Thyroid gland (tissue), 4 donors: ENCODE measurements at places on chromosomes 4 and X. TPM values are rescaled to one million over a fixed set of nuclear protein-coding genes. Genes with fewer than 3 reads are reported as not detected.

DNA sequence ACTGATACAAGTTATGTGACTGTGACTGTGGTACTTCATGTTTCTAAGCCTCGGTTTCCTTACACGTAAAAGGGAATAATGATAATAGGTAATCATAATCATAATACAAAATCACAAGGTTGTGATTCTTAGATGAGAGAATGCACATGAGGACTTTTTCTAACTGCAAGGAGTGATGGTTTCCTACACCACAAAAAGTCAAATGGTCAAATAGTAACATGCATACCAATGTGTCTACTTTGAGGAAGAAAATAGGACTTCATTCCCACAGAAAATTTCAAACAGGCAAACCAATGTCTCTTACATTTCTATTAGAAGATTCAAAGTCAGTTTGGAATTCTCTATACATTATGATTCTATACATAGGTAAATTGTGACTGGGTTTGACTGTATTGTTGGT lies 368.7 kb upstream of the FTHL17 start:
- DNase-seq, result no peak
- H3K4me1 ChIP-seq, result no peaks in the 10 kb centered on the region
- H3K36me3 ChIP-seq, result no peaks in the 10 kb centered on the region
- H3K27ac ChIP-seq, result no peak overlapping the region
- H3K4me3 ChIP-seq, result no peak overlapping the region

GRCh38 chr4:110480746-110481271 lies 4.9 kb downstream of the ENPEP start:
- H3K27ac ChIP-seq, result peak overlapping the region; percentile 10
- no peaks in the 10 kb centered on the region for H3K4me1 ChIP-seq
- no peak for DNase-seq
- no peaks in the 10 kb centered on the region for H3K27me3 ChIP-seq

DNA sequence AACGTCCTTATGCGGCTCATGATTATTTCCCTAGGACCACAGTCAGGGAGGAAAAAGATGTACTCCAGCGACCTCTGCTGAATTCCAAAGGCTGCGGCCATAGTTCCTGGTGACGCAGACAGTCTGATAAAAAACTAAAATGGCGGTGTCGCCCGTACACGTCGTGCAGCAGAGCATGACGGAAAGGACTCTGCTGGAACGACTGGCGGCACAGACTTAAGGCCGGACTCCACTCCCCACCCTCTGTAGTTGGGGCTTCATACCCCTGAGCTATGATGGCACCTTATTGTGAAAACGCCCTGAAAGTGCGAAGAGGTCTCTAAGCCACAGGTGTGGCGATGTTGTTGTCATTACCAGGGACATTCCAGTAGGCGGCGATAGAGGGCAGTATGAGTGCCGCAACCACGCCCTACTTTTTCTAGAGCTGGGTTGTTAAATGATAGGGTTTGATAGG lies 90.0 kb upstream of the EDA2R start:
- H3K36me3 ChIP-seq, result no peaks in the 10 kb centered on the region
- peak; percentile 58 for DNase-seq
- no peak overlapping the region for H3K4me3 ChIP-seq
- H3K27me3 ChIP-seq, result no peaks in the 10 kb centered on the region
- no peaks in the 10 kb centered on the region for H3K4me1 ChIP-seq
- H3K27ac ChIP-seq, result no peak overlapping the region

GRCh38 chr4:177937041-177937440 lies 494.8 kb upstream of the AGA start:
- no peaks in the 10 kb centered on the region for H3K4me1 ChIP-seq
- no peaks in the 10 kb centered on the region for H3K27me3 ChIP-seq
- H3K36me3 ChIP-seq, result no peaks in the 10 kb centered on the region

- DNase-seq, result no peak
- H3K36me3 ChIP-seq, result no peaks in the 10 kb centered on the region
- H3K27me3 ChIP-seq, result no peaks in the 10 kb centered on the region
- no peaks in the 10 kb centered on the region for H3K4me1 ChIP-seq
- H3K27ac ChIP-seq, result no peak overlapping the region
Measured at GRCh38 chr4:154009191-154009590, 220.3 kb upstream of the SFRP2 start.

GRCh38 chr4:100960232-100960631 lies 387.1 kb downstream of the PPP3CA start:
- H3K4me1 ChIP-seq, result no peaks in the 10 kb centered on the region
- no peak overlapping the region for H3K27ac ChIP-seq
- no peaks in the 10 kb centered on the region for H3K27me3 ChIP-seq
- H3K4me3 ChIP-seq, result no peak overlapping the region
- DNase-seq, result no peak
- H3K36me3 ChIP-seq, result no peaks in the 10 kb centered on the region

GRCh38 chr4:140286456-140286855 lies 87.0 kb upstream of the SCOC start:
- no peak overlapping the region for H3K27ac ChIP-seq
- no peaks in the 10 kb centered on the region for H3K36me3 ChIP-seq
- H3K4me3 ChIP-seq, result no peak overlapping the region
- peak; percentile 33 for DNase-seq

- H3K27ac ChIP-seq, result peak overlapping the region; percentile 96
- peaks cover 9% of the 10 kb centered on the region for H3K36me3 ChIP-seq
- H3K4me1 ChIP-seq, result no peaks in the 10 kb centered on the region
- peak overlapping the region; percentile 68 for H3K4me3 ChIP-seq
- no peaks in the 10 kb centered on the region for H3K27me3 ChIP-seq
Measured at GRCh38 chrX:54043541-54044125, 640 bp downstream of the PHF8 start.

- H3K27ac ChIP-seq, result no peak overlapping the region
- no peak overlapping the region for H3K4me3 ChIP-seq
- H3K27me3 ChIP-seq, result no peaks in the 10 kb centered on the region
- peaks cover 5% of the 10 kb centered on the region for H3K36me3 ChIP-seq
- H3K4me1 ChIP-seq, result no peaks in the 10 kb centered on the region
Measured at GRCh38 chr4:3313556-3314228, 20.9 kb downstream of the RGS12 start.

DNA sequence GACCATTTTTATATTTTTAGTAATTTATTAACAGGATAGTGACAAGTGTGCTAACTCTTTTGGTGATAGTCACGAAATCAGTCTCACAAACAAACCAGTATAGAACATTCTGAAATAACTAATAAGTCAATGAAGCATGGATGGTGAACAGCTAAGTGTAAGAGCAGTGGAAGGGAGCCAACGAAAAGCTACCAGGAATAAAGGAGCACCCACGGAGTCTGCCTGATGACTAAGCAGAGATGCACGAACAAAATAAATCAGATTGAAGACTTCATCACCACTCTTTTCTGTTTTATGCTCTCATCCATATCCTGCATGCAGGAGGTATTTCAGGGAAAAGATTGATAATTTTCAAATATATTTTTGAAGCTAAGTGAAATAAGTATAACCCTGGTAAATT lies 891.1 kb upstream of the HS3ST1 start:
- H3K27me3 ChIP-seq, result no peaks in the 10 kb centered on the region
- H3K4me1 ChIP-seq, result no peaks in the 10 kb centered on the region
- no peak for DNase-seq
- H3K4me3 ChIP-seq, result no peak overlapping the region
- H3K36me3 ChIP-seq, result no peaks in the 10 kb centered on the region

DNA sequence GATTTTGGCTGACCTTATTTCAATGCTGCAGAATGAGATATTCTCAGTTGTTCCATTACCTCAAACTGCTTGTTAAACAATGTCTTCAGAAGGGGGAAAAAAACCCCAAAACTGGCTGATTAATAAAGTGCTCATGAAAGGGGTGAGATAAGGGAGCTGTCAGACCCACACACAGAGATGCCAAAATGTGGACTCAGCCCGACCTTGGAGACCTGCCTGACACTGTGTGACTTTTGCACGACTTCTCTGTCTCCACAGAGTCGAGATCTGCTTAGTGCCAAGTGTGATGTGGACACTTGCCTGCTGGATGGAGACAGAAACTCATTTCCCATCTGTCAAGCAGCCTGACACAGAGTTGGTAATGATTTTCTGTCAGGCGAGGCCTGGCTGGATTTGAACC lies 31.5 kb downstream of the REELD1 start:
- DNase-seq, result no peak
- no peaks in the 10 kb centered on the region for H3K27me3 ChIP-seq
- H3K4me3 ChIP-seq, result no peak overlapping the region
- H3K36me3 ChIP-seq, result no peaks in the 10 kb centered on the region
- H3K4me1 ChIP-seq, result peaks cover 19% of the 10 kb centered on the region

- H3K36me3 ChIP-seq, result no peaks in the 10 kb centered on the region
- H3K4me1 ChIP-seq, result no peaks in the 10 kb centered on the region
- DNase-seq, result peak; percentile 3
- no peaks in the 10 kb centered on the region for H3K27me3 ChIP-seq
- no peak overlapping the region for H3K27ac ChIP-seq
Measured at GRCh38 chr4:91325495-91325894, 978.3 kb upstream of the GRID2 start.

DNA sequence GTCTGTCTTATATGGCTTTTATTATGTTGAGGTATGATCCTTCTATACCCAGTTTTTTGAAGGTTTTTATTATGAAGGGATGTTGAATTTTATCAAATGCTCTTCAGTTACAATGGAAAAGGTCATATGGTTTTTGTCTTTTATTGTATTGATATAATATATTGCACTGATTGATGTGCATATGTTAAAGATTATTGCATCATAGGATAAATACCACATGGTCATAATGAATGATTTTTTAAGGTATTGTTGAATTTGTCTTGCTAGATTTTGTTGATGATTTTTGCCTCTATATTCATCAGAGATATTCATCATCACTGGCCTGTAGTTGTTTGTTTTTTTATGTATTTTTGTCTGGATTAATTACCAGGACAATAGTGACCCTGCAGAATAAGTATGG lies 339.2 kb upstream of the CT83 start:
- H3K27me3 ChIP-seq, result no peaks in the 10 kb centered on the region
- no peaks in the 10 kb centered on the region for H3K36me3 ChIP-seq
- H3K4me1 ChIP-seq, result no peaks in the 10 kb centered on the region
- no peak overlapping the region for H3K4me3 ChIP-seq
- DNase-seq, result no peak

DNA sequence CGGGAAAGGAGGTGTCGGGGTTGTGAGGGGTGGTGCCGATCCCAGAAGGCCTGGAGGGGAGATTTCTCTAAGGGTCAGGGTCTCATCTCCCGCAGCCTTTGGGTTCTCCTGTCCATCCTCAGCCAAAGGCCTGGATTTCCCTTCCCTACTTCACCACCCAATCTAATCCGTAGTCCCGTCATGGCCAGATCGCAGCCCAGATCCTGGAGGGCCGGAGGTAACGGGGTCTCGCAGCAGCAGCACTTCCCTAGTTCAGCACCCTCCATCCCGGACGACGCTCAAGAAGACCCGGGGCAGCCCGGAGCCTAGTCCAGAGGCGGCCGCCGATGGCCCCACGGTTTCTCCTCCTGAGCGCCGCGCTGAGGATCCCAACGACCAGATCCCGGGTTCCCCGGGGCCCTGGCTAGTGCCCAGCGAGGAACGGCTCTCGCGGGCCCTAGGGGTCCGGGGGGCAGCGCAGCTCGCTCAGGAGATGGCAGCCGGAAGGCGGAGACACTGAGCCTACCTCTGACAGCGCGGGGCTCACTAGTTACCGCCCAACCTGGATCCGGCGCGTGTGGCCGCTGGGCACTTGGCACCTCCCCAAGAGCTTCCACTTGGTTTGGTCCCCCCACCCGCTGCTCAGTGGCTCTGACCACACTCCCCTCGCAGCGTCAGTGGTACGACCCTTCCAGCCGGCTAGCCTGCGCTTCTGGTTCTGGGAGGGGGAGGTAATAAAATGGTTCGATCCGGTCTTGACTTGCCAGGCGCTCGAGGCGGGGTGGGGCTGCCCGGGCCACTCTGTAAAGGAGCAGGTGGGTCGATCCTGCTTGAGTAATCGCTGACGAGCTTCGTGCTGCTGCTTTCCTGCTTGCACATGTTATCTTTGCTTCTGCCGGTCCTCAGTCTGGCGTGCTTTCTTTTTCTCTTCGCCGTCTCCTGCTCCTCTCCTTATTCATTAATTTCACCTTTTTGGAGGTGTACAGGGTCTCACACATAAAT lies 3.6 kb downstream of the MAGIX start:
- peaks cover 12% of the 10 kb centered on the region for H3K4me1 ChIP-seq
- peak overlapping the region; percentile 85 for H3K27ac ChIP-seq
- no peaks in the 10 kb centered on the region for H3K36me3 ChIP-seq
- DNase-seq, result peak; percentile 90

DNA sequence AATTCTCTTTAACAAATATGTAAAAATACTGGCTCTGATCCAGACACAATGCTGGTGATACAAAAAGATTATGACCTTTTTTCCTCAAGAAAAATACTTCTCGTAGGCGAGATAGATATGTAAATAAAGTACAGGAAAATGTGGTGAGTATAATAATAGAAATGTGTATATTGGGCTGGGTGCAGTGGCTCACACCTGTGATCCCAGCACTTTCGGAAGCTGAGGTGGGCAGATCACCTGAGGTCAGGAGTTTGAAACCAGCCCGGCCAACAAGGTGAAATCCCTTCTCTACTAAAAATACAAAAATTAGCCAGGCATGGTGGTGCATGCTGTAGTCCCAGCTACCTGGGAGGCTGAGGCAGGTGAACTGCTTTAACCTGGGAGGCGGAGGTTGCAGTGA lies 55.0 kb downstream of the MRPL1 start:
- peaks cover 14% of the 10 kb centered on the region for H3K4me1 ChIP-seq
- no peaks in the 10 kb centered on the region for H3K27me3 ChIP-seq
- H3K4me3 ChIP-seq, result no peak overlapping the region
- DNase-seq, result no peak

DNA sequence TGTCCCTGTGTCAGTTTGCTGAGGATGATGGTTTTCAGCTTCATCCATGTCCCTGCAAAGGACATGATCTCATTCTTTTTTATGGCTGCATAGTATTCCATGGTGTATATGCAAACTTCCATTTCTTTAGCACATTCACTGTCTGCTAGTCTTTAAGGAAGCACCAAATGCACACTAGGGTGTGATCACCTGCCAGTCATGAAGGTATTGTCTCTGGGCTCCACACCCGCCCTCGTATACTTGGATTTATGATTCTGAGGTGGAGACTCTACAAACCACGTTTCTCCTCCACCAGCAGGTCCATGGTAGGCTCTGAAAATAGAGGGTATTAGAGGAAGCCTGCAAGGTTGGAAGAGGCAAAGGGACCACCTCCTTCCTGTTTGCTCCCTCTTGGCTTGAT lies 75.9 kb upstream of the MAML3 start:
- H3K36me3 ChIP-seq, result no peaks in the 10 kb centered on the region
- no peak for DNase-seq
- no peaks in the 10 kb centered on the region for H3K27me3 ChIP-seq
- H3K27ac ChIP-seq, result no peak overlapping the region
- no peak overlapping the region for H3K4me3 ChIP-seq
- H3K4me1 ChIP-seq, result no peaks in the 10 kb centered on the region

- no peak for DNase-seq
- no peak overlapping the region for H3K4me3 ChIP-seq
- no peaks in the 10 kb centered on the region for H3K36me3 ChIP-seq
Measured at GRCh38 chrX:107204068-107204605, 2.1 kb downstream of the NUP62CL start.

GRCh38 chr4:54384563-54384962 lies 155.5 kb downstream of the PDGFRA start:
- DNase-seq, result peak; percentile 39
- no peaks in the 10 kb centered on the region for H3K36me3 ChIP-seq
- H3K4me1 ChIP-seq, result no peaks in the 10 kb centered on the region
- no peak overlapping the region for H3K27ac ChIP-seq
- H3K4me3 ChIP-seq, result no peak overlapping the region
- H3K27me3 ChIP-seq, result no peaks in the 10 kb centered on the region

- H3K4me3 ChIP-seq, result no peak overlapping the region
- no peaks in the 10 kb centered on the region for H3K36me3 ChIP-seq
- no peak for DNase-seq
- H3K4me1 ChIP-seq, result peaks cover 4% of the 10 kb centered on the region
- no peak overlapping the region for H3K27ac ChIP-seq
Measured at GRCh38 chr4:36332782-36333131, 51.3 kb downstream of the DTHD1 start.

Gene CFAP299
- total RNA-seq, result 2.7 TPM

Gene SPON2
- 3.0 TPM for total RNA-seq

Gene PIM2
- total RNA-seq, result 4.8 TPM

Gene ZNF711
- 8.7 TPM for total RNA-seq

Gene IRF2
- total RNA-seq, result 32.1 TPM
